NCI-H2107 (cell line): ENCODE measurements at places on chromosomes 1 and 21.

DNA sequence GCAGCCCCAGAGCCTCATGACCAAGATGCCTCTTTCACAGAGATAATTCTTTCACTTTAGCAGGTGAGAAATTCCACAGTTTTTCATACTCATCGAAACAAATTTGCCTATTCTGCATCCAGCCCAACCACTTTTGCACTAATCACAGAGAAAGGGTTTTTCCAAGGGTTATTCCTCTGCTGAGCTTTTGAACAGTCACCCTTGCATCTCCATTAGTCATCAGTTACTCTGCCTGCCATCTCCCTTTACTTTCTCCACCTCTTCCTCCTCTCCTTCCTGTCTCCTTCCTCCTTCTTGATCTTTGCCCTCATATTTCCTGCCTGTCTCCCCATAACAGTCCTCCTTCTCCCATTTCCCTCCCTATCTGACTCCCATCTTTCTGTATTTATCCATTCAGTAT is 43.9 kb downstream of the FH start:
- DNase-seq: no peak

DNA sequence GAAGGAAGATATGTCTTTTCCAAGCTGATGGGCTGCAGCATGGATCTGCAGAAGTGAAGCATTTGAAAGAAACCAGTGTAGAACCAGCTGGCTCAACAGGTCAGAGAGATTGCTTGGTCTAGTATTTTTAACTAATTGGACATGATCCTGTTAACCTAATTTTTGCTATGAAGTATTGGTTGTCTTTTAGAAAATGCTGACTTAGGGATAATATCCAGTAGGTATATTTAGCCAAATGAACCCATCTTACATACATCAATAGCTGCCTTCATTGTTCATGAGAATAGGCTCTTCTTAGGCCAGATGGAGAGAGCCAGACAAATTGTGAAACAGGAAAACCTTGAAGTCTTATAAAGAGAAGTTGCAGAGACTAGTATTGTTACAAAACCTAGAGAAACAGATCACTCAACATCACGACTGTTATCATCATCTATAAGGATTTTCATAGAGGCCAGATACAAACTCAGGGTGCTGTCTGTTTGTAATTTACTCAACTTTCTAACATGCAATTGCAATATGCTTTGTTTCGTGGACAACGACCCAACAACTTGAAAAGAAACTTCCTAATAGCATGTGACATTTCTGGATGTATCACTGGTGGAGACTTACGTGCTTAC is 148.2 kb downstream of the DISC1 start:
- DNase-seq: no peak

GRCh38 chr1:26044971-26045721 is 772 bp downstream of the SLC30A2 start:
- no peak for DNase-seq

DNA sequence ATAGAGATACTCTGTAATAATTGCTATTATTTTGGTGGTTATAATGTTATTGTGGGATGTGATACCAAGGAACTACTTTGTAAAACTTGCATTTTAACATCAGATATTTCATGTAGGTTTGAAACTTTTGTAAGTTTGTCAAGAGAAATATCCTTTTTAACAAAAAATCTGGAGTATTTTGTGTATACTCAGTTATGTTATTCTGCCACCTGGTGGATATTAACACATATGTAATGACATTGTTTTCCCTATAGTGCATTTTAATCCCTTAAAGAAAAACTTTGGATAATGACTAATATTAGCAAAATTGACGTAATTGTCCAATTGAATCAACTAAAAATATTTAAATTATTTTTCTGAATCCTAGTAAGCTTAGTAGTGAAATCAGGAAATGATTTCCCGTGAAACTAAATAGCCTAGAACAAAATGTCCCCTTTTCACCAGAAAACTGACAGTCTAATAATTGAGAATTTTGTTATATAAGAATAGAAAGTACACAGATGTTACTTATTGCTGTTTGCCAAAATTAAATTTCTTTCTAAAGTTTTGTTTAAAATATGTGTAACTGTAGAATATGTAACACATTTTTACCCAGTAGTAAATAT is 39.6 kb downstream of the KCTD3 start:
- DNase-seq: no peak

- peak; percentile 83 for DNase-seq
Measured at GRCh38 chr21:44681861-44682579, at the start of gene KRTAP12-1. TSS of gene KRTAP12-1 (minus strand) at chr21:44682163. CDS start at chr21:44682123, 40 bp downstream.

- no peak for DNase-seq
Measured at GRCh38 chr1:5501206-5501930, 490.9 kb downstream of the NPHP4 start.

- no peak for DNase-seq
Measured at GRCh38 chr1:64060611-64061302, 142.7 kb upstream of the UBE2U start.

DNA sequence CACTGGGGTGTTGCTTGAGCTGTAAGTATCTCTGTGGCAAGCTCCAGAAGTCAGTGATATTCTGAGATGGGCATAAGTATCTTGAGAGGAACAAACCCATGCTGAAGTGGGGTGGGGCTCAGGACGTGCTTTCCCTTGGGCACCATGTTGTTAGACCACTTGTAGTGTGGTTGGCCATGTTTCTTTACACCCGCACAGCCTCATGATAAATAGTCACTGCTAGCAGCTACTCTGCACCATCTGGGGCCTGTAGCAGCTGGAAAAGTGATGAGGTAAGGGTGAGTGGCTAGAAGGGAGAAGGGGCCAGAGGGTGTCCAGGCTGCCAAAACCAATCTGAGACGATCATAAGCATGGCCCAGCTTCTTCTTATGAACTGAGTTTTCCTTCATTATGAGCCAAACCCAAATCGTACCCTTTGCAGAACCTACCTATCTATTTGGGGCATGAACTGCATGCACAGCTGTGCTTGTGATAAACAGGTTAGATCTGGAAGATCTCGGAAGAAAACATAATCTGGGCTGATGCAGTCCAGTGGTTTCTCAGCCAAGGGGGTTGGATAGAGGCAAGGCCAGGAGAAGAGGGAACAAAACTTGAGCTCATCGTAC is 91.9 kb upstream of the IRF2BP2 start:
- DNase-seq: no peak

- no peak for DNase-seq
Measured at GRCh38 chr1:230824919-230825721, 43.2 kb downstream of the C1orf198 start.

DNA sequence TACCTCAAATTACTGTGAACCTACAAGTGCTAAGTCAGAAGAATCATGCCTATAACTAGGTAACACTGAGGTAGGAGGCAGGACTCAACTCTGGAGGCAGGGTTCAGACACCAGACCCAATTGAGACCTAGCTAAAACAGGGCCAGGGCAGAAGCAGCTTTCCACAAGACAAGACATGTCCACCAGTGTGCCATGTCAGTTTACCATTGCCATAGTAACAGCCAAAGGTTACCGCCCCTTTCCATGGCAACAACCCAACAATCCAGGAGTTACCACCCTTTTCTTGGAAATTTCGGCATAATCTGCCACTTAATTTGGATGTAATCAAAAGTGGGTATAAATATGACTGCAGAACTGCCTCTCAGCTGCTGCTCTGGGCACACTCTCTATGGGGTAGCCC is 432.3 kb downstream of the DPYD start:
- no peak for DNase-seq

DNA sequence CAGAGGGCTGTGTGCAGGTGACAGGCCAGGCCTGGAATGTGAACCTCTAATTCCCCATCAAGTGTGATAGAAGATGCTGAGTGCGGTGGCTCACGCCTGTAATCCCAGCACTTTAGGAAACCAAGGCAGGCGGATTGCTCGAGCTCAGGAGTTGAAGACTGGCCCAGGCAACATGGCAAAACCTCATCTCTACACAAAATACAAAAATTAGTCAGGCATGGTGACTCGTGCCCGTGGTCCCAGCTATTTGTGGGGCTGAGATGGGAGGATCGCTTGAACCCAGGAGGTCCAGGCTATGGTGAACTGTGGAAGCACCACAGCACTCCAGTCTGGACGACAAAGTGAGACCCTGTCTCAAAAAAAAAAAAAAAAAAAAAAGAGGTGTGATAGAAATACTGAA is 40.1 kb upstream of the PUM1 start:
- DNase-seq: no peak

DNA sequence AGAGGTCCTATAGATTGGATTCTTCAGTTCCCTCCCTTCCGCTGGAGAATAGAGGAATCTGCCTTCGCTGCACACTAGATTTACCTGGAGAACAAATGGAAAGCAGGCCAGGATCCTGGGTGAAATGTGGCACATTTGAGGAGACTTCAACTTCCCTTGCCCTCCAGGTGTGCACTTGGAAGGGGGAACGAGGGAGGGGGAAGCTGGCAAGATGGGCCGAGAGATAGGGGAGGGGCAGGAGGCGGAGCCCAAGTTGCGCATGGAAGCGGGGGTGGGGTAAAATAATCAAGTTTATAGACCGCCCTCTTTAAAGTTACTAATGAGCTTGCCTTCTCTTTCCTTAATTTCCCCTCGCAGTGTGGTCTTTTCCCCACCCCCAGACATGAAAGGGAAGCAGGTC is 155.7 kb upstream of the CAMK1G start:
- DNase-seq: no peak

- no peak for DNase-seq
Measured at GRCh38 chr1:51044834-51045233, 57.2 kb upstream of the C1orf185 start.

GRCh38 chr1:33905241-33905640 is 41.4 kb downstream of the HMGB4 start:
- no peak for DNase-seq

DNA sequence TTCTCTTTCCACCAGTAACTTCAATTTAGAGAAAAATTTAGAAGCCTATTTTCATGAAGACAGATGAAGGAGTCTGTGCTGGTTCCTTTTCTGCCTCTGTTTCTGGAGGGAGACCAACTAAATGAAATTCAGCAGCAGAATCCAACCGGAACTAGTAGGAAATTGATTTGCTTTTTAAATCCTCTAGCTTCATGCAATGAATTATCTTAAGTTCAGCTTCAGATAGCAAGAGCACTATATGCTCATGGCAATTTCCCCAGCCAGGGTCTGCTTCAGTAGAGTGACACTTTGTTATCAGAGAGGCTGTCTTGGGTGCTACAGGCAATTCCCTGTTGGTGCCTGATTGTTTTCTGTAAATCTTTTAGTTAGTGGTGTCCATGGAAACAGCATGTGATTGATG is 189.7 kb downstream of the SLC35F3 start:
- no peak for DNase-seq

- DNase-seq: no peak
Measured at GRCh38 chr1:4726620-4727341, 72.4 kb downstream of the AJAP1 start.

- DNase-seq: no peak
Measured at GRCh38 chr1:181669246-181669645, 185.9 kb downstream of the CACNA1E start.

DNA sequence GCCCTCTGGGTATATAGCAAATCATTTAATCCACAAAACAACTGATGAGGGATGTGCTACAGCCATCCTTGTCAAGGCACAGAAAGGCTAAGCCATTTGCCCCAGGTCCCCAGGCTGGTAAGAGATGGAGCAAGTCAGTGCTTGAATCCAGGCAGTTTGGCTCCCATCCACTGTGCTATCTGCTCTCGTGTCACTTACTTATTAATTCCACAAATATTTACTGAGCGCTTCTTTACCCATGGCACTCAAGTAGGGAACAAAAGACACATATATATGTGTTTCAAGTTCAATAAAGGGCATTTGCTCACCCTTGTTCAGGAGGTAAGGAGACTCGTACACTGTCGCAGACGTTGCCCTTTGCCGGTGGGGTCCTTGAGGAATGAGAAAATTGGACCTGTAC is 38.6 kb upstream of the MPZL1 start:
- DNase-seq: no peak

- no peak for DNase-seq
Measured at GRCh38 chr21:45302082-45303061, 14.7 kb upstream of the POFUT2 start.

DNA sequence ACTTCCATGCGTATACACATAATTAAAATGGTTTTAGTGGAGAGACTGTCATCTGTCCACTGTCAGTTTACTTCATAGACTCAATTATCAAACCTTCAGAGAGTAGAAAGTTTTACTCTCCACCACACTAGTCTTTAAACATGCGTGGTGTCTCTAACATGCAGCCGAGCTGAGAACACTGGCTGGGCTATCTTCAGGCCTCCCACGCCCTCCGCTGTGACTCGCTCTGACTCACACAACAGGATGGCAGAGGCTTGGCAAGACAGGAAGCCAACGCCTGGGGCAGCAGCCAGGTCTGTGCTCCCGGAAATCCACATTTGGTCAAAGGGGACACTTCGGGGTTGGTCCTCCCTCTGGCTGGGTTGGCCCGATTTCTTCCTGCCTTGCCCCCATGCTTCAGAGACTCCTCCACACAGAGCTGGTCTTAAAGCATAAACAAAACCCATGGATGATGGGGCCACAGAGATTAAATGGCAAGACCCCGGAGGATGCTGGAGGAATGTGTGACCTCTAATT is 22.7 kb upstream of the IFNGR2 start:
- DNase-seq: no peak

GRCh38 chr1:42206164-42206563 is 41.6 kb upstream of the GUCA2A start:
- DNase-seq: no peak

DNA sequence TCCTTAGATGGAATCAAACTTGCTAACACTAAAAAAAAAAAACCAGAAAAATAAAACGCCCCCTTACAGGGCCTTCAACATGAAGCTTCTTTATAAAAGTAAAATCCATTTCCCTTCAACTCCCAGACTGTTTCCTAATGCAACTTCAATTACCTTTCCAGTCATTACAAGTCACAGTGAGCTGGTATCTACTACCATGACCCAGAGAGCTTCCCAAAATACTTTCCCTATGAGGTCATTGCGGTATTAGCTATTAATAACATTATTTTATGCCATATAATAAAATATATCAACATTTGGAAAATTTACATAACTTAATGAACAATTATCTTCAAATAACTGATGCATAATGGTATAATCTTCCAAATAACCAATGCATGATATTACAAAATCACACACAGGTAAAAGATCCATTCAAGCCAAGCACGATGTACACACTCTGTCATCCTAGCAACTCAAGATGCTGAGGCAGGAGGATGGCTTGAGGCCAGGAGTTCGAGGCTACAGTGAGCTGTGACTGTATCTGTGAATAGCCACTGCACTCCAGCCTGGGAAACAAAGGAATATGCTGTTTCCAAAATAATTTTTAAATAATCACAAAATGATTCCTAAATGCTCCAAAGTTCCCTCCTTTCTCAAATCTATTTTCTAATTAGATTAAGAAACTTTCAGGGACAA is 24.1 kb downstream of the EIF4G3 start:
- no peak for DNase-seq

GRCh38 chr21:41325138-41325912 is 8.7 kb downstream of the FAM3B start:
- no peak for DNase-seq

GRCh38 chr21:16842696-16843035 is 670.2 kb upstream of the CXADR start:
- DNase-seq: no peak

DNA sequence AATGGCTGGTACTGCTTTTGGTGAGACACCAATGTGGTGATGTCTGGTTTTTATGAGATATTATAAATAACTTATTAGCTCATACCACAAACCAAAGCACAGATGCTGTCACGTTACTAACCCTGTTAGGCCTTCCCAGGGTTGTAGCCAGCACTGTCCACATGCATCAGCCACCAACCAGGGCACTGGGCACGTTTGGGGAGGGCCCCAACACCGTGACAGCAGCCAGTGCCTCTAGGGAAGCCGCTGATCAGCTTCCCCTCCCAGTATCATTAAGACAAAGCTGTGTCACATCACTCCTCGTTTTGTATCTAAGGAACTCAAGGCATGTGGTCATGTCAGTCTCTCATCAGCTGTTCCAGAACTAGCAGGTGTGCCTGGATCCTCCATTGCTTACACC is 13.9 kb downstream of the URB1 start:
- DNase-seq: no peak
